Activated CD8-positive, alpha-beta memory T cell treated with anti-CD3 and anti-CD28 coated beads for 48 hours (primary cell): ENCODE measurements at places on chromosomes 5 and 9.

DNA sequence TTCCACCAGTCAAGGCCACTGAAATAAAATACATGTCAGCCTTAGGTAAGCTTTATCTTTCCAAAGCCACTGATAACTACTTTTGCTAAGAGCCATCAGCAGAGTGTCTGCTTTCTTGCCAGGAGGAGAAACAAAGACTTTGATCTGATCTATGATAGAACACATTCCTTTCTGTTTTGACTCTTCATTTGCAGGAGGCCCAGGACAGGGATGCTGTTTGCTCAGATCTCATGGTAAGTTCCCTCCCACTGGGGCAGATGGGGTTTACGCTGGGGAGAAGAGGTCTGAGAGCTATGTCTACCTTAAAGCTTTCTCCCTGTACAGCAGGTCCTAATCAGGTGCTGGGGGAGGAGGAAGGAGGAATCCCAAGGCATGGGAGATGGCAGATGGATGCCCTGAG, 497.6 kb downstream of the NTRK2 start:
- DNase-seq: no peak

DNA sequence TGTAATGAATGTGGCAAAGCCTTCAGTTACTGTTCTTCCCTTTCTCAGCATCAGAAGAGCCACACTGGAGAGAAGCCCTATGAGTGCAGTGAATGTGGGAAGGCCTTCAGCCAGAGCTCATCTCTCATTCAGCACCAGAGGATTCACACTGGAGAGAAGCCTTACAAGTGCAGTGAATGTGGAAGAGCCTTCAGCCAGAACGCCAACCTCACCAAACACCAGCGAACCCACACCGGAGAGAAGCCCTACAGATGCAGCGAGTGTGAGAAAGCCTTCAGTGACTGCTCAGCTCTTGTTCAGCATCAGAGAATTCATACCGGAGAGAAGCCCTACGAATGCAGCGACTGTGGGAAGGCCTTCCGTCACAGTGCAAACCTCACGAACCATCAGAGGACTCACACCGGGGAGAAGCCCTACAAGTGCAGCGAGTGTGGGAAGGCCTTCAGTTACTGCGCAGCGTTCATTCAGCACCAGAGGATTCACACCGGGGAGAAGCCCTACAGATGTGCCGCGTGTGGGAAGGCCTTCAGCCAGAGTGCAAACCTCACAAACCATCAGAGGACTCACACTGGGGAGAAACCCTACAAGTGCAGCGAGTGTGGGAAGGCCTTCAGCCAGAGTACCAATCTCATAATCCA, 6.8 kb downstream of the RPL12 start:
- no peak for DNase-seq

DNA sequence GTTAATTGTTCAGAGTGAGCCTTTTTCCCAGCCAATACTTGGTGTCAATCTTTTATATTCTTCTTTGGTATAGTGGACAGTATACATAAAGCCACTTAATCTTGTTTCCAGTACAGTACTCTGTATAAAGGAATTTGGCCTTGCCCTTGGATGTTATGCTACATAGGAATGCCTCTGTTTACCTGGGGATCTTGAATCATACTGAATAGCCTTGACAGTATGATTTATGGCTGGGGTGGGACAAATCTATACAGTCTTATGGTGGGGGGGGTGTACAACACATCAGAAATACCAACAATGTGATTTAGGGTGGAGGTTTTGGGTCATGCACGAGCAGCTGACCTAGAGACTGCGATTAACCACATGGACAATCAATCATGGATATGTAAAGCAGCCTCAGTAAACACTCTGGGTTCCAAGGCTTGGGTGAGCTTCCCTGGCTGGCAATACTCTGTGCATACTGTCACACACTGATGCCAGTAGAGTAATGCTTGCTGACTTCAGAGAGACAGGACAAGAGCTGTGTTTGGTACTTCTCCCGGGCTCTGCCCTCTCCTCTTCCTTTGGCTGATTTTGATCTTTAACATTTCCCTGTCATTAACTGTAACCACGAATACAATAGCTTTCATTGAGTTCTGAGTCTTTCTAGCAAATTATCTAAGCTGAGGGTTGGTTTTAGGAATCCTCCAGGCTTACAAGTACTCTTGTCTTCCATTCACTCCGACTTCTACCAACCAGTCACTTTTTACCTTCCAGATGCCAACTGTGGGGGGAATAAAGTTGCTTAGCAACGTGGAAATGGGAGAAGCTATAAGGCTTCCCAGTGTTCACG, 84.6 kb downstream of the IARS1 start:
- no peak for DNase-seq

GRCh38 chr5:174606646-174607045, 117.7 kb upstream of the MSX2 start:
- DNase-seq: no peak

DNA sequence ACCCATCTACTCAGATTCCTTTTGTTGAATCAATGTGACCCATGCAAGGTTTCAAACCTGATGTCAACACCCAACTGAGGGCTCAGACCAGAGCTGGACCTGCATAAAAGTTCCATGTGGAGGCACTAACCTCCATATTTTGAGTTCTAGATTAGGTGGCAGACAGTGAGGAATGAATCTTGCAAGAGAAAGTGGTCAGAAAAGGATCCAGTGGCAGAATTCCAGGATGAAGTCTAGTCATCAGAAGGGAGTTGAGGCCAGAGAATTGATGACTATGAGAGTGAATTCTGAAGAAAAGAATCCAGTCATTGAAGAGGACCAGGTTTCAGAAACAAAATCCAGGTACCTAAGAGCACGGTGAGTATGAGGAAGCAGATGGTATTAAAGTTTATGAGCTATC, 205.1 kb upstream of the RGMB start:
- DNase-seq: no peak

GRCh38 chr5:86869268-86869667, 251.5 kb downstream of the COX7C start:
- no peak for DNase-seq

GRCh38 chr5:97118261-97119006, 24.0 kb downstream of the LIX1 start:
- DNase-seq: no peak

DNA sequence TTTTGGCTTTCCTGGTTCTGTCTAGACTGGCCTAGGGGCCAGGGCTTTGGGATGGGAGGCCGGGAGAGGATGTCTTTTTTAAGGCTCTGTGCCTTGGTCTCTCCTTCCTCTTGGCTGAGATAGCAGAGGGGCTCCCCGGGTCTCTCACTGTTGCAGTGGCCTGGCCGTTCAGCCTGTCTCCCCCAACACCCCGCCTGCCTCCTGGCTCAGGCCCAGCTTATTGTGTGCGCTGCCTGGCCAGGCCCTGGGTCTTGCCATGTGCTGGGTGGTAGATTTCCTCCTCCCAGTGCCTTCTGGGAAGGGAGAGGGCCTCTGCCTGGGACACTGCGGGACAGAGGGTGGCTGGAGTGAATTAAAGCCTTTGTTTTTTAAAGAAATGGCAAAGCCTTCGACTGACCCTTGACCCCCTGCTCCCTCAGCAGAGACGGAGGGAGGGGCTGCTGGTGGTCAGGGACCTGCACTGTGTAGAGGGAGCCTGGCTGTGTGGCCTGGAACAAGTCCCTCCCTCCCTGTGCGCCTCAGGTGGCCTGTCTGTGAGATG, 11.1 kb downstream of the FPGS start:
- no peak for DNase-seq

DNA sequence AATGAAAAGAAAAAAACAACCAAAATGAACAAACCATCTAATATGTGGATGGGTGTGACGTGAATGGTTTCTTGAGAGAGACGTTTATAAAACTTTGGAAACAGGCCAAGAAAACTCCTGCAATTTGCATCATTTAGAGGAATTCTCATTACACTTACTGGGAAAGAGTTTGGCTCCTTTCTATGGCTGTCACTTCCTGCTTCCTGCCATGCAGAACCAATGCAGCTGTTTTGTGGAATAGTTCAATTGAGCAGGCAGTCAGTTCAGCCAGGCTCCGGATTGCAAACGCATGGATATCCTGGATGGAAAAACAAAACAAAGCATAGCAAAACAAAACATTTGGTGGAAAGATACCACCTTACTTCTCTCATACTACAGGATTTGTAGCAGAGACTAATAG, 36.6 kb downstream of the FAM114A2 start:
- DNase-seq: no peak

GRCh38 chr5:17766031-17766430, 131.8 kb downstream of the TAF11L14 start:
- DNase-seq: no peak

DNA sequence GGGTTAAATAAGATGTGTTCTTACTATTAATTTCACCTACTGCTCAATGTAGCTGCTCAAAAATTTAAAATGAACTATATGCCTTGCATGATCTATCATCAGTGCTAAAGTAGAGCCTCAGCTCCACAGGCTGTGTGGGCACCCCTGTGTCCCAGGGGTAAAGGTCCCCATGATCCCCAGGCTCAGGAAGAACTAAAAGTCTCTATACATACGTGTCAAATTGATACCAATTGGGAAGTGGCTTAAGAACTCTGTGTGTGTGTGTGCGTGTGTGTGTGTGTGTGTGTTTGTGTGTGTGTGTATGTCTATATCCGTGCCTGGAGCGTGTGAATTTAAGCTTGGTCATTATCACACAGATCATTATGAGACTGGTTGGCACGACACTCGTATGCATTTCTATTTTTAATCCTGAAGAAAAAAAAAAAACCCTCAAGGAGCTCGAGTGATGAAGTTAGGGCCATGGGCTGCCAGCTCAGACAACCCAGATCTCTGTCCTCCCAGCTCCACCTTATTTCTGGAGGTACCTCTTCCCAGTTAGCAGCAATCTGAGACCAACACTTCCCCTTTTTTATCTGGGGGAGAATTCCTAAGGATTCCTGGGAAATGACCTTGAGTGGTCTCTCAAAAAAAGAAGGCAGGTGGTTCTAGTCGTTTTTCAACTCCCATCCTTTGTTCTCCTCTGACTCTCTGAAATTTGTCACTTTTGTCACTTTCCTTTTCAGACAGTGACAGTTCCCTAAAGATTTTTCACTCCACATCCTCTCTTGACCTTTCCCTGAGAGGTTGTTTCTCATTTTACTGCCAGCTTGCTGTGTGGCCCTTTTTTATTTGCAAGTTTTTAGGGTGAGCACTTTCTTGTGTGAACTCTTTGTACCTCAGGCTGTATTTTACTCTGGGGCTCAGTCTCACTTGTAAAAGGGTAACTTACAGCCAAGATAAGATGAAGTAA, 45.7 kb upstream of the CTXN3 start:
- DNase-seq: no peak

- DNase-seq: no peak
Observed at GRCh38 chr5:141017943-141018342, 33.2 kb upstream of the PCDHB1 start.

- no peak for DNase-seq
Observed at GRCh38 chr9:5796298-5796697, 36.6 kb downstream of the ERMP1 start.

DNA sequence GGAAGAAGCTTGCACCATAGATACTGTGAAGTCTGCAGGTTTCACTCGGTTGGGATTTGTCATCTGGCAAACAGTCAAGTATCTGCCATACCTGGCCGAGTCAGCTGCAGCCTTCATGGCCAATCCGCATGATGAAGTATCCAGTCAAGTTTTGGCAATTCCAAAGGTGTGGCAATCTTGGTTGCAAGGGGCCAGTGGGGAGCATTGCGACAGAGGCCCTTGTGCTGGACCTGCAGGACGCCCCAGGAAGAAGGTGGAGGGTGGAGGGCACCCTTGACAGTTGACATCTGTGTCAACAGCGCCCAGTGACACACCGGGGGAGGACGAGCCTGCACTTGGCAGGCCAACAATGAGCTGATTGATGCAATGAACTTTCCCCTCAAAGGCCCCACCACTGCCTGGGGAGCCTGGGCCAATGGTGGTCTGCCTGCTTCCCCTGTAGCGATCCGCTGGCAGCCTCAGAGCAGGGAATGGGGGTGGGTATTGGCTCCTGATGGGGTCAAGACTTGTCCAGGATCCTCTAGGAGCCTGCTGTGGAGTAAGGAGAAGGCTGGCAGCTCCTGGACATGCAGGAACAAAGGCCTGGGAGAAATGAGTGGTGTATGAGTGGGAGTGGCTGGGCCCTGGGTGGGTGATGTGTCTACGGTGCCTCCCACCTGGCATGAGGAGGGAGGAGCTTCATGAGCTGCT, 122.8 kb upstream of the PITX1 start:
- DNase-seq: no peak

DNA sequence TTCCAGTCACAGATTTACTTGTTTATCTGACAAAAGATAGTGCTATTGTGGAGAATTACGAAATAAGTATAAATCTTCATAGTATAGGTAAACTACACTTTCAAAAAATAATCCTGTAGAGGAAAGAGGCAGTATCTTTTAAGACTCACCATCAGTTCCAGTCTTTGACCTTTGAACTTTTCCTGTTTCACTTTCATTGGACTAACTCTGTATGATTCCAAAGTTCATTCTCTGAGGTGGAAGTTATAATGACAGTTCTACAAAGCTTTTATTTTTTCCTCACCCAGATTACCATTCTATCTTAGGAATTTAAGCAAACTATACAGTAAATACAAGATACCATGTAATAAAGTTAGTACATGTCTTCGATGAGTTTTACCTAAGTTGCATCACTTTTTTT, 901.3 kb upstream of the SEMA6A start:
- DNase-seq: no peak

DNA sequence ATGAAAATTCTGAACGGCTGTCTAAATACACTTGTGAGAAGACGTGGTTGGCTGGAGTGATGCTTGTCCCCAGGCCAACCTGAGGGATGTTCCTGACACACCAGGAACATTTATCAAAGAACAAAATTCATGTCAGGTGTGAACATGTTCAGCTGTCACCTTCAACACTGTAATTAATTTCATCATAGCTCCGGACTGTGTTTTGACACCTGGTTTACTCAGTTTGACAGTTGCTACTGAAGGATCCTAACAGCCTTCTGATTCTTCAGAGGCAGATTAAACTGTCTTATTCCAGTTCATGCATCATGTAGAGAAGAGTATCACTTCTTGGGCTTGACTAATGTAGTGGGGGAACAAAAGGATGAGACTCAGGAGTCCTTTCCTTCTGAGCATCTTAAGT, 134.1 kb downstream of the NPR3 start:
- DNase-seq: no peak

DNA sequence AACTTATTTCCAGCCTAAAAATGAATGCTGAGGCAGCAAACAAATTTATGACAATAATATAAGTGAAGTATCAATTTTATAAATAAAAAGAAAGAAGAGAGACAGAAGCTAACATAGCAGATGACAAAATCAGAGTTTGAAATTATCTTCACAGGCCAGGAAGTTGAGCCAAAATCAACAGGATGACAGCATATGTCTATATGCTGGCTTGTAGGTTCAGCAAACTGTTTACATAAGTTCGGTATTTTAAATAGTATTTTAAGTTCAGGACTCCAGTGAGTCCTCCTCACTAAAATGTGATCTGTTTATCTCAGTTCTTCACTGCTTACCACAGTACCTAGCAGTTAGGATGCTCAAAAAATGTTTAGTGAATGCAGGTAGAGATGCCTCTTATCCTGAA, 359.6 kb upstream of the SMC2 start:
- no peak for DNase-seq

GRCh38 chr9:95463148-95464060, 53.4 kb downstream of the PTCH1 start:
- DNase-seq: no peak
